ENCODE measurements at places on chromosomes 1 and 21.

DNA sequence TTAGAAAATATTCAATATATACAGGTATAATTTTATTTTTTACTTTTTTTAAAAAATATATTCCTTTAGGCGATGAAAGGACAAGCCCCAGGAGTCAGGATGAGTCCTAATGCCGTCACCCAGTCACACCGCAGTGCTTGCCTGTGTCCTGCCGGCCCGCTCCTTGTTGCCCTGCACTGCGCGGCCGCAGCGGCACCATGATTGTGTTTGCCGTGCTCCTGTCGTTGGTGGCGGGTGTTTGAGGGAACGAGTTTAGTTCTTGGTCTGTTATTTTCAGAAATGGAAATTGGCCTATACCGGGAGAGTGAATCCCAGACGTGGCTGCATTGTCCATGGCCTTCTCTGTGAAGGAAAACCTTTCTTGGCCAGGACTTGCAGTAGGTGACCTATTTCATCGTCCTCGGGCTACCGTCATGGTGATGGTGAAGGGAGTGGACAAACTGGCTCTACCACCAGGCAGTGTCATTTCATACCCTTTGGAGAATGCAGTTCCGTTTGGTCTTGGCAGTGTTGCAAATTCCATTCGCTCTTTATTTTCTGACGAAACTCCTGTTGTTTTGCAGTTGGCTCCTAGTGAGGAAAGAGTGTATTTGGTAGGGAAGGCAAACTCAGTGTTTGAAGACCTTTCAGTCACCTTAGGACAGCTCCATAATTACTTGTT lies 45.9 kb upstream of the CRB1 start:
- no peak for DNase-seq

DNA sequence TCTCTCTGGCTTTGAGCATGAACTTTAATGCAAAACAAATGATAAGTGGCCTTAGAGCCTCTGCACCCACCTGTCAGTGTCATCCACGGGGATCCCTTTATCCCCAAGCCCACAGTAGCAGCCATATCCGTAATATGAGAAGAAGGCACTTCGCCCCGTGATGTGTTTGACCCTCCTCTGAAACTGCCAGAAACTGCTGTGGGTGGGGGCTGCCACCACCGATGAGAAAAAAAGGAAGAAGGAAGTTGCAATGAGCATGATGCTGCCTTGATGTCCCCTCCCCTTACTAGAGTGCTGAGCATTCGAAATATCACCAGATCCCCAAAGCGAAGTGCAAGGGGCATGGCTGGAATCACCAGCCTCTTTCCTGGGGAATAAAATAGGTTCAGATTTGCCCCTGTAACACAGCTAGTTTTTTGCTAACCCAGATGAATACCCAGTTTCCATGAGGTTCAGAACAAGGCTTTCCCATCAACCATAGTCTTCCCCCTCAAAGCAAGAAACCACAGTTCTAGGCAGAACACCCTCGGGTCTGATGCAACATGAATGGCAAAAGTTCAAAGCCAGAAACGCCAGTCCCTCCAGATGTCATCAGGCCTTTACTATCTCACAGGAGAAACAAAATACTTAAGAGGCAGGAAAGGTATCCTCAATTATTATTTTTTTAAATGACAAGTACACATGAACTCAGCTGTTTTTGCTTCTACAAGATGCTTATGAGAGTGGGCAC lies 10.8 kb upstream of the UBXN10 start:
- DNase-seq: no peak

GRCh38 chr1:26429721-26430120 lies 2.4 kb upstream of the DHDDS start:
- DNase-seq: no peak

- DNase-seq: no peak
Measured at GRCh38 chr1:227315629-227316346, 2.5 kb downstream of the CDC42BPA start.

DNA sequence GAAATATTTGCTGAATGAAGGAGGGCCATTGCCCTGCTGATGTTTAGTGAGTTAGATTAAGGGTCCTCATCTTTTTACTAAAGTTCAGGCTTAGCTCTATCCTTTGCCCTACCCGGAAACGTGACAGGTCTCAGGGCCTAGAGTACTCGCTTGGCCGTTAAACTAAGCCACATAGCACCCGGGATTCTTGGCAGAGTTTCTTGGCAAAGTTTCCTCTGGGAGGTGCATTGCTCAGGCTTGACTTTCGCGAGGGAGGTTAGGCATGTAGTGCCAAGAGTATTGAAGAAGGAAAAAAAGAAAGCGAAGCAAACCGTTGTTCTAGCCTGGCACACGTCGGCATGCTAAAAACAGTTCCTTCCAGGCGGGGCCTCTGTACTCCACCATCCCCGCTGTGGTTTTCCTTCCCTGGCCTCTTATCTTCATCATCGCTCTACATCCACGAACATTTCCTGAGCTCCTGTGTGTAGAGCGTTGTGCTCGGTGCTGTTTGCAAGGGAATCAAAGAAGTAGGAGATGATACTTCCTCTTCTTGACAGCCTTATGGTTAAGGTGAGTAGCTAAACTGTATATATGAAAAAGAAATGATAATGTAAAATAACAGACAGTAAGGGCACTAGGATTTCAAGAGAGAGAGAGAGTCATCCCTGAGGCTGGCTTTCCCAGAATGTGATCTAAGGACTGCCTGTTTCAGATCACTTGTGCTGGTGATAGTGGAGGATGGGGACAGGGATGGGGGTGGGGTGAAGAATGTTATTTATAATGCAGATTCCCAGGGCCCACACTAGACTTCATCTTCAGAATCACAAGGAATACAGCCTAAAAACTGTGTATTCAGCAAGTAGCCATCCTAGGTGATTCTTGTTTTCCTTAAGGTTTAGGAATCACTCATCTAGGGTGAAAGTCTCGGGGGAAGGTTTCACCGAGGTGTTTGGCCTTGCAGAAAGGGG lies 18.8 kb downstream of the RNF220 start:
- DNase-seq: no peak

DNA sequence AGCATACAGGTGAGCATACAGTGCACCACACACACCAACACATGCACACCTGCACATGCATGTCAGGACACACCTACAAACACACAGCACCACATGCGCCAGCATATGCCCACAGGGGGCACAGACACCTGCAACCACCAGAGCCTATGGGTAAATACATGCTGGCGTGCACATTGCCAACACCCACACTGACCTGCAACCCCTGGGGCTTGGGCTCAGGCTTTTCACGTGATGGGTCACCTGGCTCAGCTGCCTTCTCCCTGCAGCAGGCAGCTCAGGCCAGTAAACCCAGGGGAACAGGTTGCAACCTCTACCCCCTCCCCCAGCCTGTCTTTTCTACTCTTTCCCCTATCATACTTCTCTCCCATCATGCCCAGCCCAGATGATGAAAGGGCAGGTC lies 8.1 kb downstream of the CD247 start:
- DNase-seq: no peak

DNA sequence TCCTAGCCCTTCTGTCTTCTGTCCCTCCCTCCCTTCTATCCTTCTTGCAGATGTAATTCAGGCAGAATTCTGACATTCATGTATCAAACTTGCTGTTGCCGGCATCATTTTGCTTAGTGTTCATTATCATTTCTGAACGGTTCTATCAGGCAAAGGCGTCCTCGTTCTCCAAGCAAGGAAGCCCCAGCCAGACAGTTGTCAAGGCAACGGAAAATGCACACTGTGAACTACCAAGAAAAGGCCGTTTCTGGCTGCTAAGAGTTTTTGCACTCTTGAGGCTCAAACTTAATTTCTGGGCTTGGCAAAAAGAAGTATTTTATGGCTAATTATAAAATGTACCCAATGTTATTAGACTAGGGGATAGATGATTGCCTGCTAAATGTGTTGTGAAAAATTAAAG lies 164.7 kb upstream of the KCNJ15 start:
- no peak for DNase-seq

DNA sequence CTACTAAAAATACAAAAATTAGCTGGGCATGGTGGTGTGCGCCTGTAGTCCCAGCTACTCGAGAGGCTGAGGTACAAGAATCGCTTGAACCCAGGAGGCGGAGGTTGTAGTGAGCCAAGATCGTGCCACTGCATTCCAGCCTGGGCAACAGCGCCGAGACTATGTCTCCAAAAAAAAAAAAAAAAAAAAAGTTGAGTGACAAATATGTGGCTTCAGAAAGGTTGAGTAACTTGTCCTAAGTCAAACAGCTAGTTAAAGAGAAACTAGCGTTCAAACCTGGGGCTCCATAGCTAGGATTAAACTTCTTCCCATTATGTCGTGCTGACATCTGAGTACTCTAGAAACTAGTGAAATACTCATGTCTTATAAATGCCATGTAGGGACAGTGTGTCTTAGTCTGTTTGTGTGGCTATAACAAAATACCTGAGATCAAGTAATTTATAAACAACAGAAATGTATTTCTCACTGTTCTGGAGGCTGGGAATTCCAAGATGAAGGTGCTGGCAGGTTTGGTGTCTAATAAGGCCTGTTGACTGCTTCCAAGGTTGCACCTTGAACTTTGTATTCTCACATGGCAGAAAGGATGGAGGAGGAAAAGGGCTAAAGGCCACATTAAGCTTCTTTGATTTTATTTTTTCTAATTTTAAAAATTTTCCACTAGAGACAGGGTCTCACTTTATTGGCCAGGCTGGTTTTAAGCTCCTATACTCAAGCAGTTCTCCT lies 12.0 kb downstream of the AK4 start:
- no peak for DNase-seq

DNA sequence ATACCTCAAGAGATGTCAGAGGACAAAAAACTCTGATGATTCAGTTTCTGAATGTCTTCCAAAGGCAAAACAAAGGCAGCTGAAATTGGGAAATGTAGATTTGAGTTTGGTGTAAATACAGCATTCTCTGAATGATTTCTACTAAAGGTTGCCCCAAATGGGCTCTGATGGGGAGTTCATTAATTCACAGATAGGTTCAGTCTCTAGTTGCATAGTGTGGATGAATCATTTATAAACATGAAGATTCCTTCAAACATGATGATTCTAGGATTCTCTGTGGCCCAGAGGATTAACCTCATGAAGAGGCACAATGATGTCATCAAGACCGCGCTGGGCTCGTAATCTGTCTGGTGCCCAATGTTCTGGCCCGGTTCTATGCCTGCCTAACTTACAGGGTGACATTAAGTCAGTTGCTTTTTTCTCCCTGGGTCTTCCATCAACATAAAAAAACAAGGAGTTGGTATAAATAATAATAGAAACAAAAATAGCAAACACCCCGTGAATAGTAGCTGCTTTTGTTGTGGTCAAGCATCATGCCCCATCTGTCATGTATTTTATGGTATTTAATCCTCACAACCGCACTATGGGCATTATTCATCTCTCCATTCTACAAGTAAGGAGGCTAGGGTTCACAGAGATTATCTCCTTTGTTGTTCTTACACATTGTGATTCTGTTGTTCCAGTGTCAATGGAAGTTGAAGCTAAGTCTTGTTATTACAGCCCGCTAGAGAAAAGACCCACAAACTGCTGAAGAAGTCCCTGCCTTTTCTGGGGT lies 509.6 kb upstream of the USP24 start:
- no peak for DNase-seq

DNA sequence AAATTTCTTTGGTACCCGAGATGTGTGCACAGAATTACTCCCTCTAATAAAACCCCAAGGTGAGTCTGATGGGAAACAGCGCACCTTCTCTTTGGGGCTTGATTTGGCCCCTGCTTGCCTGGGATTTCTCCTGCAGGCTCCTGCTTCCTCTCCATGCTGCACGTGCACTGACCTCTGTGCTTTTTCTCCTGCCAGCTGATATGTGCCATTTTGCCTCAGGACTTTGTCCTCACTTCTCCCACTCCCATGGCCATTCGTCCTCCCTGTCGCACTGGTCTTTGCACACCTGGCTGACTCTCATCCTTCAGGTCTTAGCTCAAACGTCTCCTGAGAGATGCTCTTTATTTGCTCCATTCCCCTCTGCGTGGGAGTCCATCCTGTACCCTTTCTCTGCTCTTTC lies 1.2 kb downstream of the CBR1 start:
- DNase-seq: no peak

DNA sequence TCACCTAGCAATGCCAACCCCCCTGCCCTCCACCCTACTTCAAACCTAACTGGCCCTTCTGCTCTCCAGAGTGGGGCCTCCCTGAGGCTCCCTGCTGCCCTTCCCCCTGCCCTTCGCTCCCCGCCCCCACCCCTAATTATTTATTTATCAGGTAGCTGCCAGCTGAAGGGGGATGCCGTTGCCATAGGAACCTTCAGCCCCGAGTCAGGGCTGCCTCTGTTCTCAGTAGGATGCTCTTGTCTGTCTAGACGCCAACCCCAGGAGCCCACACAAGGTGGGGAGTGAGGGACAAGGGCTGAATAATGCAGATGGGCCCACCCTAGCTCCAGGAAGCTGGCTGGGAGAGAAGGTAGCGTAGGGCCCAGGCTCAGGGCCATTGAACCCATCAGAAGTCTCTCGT lies 41.1 kb downstream of the NKAIN1 start:
- no peak for DNase-seq

- DNase-seq: peak; percentile 73
Measured at GRCh38 chr1:183877053-183877720, 72.3 kb downstream of the RGL1 start.

DNA sequence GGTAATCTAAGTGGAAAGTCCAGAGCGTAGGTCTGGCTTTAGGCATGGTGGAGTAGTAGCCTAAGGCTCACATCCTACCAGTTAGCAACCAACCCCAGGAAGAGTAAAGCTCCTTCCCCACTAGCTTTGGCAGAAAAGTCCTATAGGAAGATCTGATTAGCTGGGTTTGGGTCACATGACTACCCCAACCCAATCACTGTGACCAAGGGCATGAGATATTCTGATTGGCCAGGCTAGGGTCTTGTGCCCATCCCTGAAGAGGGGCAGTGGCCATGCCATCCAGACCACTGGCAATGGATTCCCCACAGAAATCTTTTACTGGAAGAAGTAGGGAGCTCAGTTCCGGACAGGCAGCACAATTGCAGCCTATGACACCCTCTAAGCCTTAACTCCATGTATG lies 58.6 kb upstream of the CD34 start:
- no peak for DNase-seq

GRCh38 chr1:229887043-229887822 lies 179.8 kb upstream of the GALNT2 start:
- DNase-seq: no peak

DNA sequence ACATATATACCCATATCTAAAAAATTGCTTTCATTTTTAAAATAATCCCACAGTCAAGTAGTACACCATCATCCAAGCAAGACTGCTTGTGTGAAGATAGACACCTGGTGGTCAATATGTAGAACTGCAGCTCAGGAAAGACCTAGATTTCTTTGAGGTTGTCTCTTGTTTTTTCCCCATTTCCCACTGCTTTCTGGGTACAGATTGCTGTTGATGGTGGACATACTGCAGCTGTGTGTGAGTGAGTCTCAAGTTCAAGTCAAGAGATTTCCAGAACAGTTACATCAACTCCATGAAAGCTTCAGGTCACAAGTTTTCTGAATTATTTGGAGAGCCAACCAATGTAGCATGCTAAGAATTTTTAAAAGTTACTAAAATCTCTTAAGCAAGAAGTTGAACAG lies 306.4 kb downstream of the DUSP10 start:
- DNase-seq: no peak

GRCh38 chr1:55015123-55015522 lies 16.4 kb downstream of the BSND start:
- DNase-seq: no peak

- DNase-seq: no peak
Measured at GRCh38 chr1:192937128-192937527, 122.0 kb downstream of the UCHL5 start.

GRCh38 chr1:67713057-67713846 lies 28.3 kb downstream of the GADD45A start:
- DNase-seq: no peak

- DNase-seq: no peak
Measured at GRCh38 chr1:16978567-16979474, 1.6 kb downstream of the MFAP2 start.

GRCh38 chr1:18109756-18110597 lies 2.4 kb downstream of the IGSF21 start:
- peak; percentile 50 for DNase-seq

All from nucleus accumbens (tissue), 56 donors.